Lung (tissue), 17 donors: ENCODE measurements at places on chromosomes 2 and 18. TPM values are rescaled to one million over a fixed set of nuclear protein-coding genes. Genes with fewer than 3 reads are reported as not detected.

DNA sequence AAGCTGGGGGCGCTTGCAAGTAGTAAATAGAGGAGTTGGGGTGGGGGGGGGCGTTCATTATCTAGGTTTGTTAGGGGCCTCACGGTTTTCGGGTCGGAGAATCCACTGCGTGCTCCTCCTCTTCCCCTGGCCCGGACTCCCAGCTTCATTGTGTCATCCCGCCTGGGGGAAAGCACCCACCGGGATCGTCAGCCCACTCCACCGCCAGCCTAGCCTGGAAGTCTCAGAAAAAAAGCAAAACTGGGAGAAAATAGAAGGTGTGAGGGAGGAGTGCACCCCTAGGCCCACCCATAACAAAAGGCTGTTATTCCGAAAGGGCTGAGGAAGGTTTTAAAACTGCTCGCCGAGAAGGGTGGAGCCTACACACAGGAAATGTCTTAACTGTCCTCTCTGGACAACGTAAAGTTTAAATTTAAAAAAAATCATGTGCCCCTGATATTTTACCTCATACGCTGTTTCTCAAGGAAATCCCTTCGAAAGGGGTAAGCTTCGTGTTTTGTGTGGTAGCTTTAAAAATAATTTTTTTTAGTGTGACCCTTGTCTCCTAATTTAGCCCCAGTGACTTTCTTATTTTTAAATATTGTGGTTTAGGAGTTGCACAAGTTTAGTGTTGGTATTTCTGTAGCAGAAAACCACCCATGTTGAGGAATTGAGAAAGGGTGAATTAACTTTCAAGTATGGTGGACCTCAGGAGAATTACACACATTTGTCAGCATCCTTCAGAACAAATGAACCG is 104.2 kb downstream of the SPTBN1 start:
- H3K36me3 ChIP-seq = peaks cover 1% of the 10 kb centered on the region
- H3K27ac ChIP-seq = peak overlapping the region; percentile 82
- peak overlapping the region; percentile 69 for H3K4me3 ChIP-seq
- H3K27me3 ChIP-seq = no peaks in the 10 kb centered on the region
- DNase-seq = peak; percentile 77

GRCh38 chr2:190569994-190570755 is 35.7 kb upstream of the NEMP2 start:
- H3K27ac ChIP-seq = no peak overlapping the region
- H3K27me3 ChIP-seq = no peaks in the 10 kb centered on the region
- H3K36me3 ChIP-seq = no peaks in the 10 kb centered on the region

The NEU2 gene
- total RNA-seq = not detected

- H3K4me3 ChIP-seq = no peak overlapping the region
- H3K36me3 ChIP-seq = peaks cover 30% of the 10 kb centered on the region
- no peaks in the 10 kb centered on the region for H3K4me1 ChIP-seq
- H3K27me3 ChIP-seq = no peaks in the 10 kb centered on the region
- DNase-seq = no peak
These were observed 29.9 kb upstream of the FBLN7 start for GRCh38 chr2:112108178-112108832.
